Bone marrow (tissue), 2 donors: ENCODE measurements at places on chromosomes 2 and 18.

DNA sequence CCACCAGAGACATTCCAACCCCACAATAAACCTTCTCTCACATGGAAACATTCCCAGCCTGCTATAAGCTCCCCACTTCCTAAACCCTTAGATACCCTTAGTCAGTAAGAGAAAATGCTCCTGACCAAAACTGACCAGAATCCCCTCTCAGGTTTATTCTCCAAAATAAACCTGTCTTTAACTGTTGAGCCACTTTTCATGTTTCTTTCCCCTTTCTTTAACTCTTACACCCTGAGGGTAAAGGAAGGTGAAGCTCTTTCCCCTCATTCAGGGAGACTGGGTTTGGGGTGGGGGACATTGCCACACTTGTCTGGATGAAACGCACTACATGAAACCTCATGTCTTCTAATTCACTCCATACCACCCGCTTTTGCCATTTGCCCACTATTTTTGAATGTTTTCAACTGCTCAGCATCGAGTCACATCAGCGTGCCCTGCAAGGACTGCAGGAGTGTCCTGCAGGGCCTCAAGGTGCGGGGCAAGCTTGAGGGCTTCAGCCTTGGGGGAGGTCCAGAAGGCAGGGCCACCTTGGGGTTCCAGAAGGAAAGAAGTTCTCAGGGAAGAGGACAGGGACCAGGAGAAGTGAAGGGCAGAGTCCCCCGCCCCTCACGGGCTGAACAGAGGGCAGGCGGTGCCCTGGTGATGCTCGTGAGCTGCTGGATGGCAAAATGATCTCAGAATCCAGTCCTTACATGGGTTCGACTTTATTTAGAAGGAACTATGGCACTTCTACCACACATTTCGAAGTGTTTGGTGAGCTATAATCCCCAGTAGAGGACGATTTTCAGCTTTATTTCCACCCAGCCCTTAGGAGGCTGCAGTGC is 4.2 kb upstream of the SP140L start:
- no peak for DNase-seq

DNA sequence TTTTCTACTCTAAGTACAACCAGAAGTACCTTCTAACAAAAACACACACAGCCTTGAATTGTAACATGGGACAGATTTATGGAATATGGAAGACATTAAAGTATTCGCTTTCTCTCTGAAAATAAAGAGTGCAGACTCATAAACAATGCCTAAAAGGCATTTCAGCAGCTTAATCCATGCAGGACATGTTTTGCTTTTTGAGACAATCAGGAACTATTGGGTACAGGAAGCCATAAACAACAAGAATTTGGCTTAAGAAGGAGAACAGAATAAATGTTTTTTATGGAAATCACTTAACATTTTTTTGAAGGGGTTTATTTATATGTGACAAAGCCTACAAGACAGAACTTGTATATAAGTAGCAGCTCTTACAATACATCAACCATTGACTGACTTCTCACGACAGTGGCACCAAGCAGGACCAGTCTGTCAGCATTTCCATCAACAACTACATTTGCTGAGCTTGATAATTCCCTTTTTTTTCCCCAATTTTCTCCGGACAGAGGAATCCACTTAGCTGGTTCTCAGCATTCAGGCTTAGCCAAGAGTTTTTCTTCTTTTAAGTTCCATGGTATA is 140.1 kb downstream of the EXOC6B start:
- no peak for DNase-seq

DNA sequence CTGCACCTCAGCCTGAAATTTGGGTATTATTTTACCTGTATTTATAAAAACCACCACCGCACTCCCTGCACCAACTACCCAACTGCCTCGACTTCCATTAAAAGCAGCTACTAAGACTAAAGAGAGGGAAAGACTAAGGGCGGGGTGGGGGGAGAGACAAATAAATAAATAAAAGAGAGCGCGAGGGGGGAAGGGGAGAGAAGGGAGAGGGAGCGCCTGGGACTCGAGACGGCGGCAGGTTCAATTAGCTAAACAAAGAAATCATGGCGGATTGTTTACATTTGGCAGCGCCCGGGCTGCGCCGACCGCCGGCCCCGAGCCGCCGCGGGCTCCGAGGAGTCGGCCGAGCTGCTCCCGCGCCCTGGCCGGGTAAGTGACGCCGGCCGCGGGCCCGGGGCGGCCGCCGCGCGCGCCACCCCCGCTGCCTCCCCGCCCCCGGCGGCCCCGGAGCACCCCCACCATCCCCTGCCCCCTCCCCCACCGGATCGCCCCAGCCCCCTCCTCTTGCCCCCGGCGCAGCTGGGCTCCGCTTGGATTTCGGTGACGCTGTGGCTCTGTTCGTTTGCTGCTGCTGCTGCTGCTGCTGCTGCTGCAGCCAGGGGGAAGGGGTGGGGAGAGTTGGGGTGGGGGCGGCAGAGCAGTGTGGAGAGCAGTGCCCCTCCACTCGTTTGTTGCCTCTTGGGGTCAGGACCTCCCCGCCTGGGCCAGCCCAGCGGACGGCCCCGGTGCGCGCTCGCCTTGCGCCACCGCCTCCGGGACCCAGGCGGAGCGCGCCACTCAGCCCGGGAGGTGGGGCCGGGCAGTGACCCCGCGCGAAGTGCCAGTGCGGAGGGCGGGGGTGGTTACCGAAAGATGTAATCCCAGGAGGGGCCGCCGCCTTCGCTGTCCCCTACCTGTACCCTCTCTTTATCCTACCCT is 187.2 kb upstream of the FANCL start:
- DNase-seq = no peak

GRCh38 chr2:150232871-150233270 is 254.6 kb downstream of the RND3 start:
- DNase-seq = no peak

DNA sequence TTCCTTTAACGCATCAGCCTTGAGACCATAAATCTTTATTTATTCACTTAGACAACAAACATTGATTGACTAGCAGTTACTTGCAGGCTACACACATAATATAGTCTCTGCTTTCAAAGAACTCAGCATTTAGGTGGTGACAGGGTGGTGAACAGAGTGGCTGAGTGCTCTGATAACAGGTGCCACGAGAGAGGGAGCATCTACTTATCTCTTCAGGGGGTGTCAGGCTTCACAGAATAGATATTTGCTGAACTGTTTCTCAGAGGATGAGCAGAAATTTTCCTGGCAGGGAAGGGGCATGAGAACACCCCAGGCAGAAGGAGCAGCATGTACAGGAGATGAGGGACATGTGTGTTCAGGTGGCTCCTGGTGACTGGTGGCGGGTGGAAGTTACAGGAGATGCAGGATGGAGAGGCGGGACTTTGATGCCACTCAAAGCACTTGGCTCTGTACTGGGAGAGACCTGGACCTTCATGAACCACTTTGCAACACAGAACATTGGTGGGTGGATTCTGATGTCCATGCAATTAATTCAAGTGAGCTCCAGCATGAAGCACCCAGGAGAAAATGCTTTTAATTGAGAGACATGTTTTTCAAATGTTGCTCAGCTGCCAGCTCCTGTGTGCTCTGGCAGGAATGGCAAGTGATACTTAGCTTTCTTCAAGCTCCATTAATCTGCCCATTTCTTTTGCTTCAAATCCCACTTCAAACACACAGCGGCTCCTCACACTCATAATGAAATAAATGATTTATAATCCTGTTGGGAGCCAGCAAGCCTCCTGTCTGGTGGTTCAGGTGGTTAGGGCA is 248.9 kb downstream of the MYCN start:
- DNase-seq = no peak

DNA sequence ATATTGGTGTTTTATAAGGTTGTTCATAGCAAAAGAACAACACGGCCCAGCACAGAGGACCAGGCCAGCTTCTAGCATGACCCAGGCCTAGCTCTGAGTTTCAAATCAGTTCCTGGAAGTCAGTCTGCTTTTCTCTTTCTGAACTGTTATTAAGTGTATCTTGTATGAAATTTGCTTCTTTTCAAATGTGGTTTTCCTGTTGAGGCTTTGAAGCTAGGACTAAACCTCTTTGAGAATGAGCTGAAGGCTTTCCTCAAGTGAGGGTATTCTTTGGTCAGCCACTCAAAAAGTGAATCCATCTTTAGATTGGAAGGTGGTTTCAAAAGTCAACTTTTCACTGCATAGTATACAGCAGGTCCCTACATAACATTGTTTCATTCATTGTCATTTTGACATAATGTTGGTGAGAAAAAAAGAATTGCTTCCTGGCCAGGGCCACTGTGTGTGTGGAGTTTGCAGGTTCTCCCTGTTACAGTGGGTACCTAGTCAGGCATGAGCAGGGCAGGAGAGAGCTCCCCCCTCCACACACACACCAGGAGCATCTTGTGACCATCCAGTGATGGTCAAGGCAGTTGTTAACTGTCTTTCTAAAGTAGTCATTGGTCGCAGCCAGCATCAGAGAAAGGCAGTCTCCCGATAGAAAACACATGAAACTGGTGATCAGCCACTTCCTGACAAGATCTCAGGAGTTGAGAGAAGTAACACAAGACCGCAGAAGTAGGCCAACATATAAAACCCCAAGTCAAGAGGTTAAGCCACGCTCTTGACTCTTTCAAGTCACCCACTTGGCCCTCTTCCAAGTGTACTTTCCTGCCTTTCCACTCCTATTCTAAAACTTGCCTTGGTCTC is 6.7 kb upstream of the ACAA2 start:
- DNase-seq = no peak

DNA sequence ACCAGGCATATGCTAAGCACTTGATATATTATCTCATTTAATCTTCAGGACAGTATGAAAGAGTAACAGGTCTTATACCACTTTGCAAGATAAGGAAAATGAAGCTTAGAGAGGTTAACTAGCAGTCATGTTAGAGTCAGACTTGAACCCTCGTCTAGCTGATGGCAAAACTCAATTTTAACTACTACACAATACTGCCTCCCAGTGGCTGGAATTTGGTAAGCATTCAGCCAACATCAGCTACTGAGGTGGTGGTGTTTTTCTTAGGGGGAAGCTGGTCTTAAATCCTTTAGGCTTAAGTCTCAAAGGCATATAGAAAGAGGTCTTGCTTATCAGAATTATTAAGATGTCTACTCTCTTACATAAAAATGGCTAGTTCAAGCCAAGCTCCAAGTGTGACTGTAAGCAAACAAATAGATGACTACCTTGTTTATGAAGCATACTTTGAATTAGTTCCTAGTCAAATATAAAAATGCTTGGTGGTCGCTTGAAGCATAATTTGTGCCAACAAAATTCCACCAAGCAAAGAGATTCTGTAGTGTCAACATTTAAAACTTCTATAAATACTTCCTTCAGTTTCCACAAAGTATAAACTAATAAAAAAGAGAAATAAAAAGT is 325.4 kb upstream of the FIGN start:
- no peak for DNase-seq

GRCh38 chr2:5751873-5752482 is 59.8 kb downstream of the SOX11 start:
- DNase-seq = no peak

- DNase-seq = no peak
Observed at GRCh38 chr2:205822579-205822978, 140.3 kb downstream of the NRP2 start.

- DNase-seq = no peak
Observed at GRCh38 chr18:5975111-5976002, 80.0 kb upstream of the TMEM200C start.

DNA sequence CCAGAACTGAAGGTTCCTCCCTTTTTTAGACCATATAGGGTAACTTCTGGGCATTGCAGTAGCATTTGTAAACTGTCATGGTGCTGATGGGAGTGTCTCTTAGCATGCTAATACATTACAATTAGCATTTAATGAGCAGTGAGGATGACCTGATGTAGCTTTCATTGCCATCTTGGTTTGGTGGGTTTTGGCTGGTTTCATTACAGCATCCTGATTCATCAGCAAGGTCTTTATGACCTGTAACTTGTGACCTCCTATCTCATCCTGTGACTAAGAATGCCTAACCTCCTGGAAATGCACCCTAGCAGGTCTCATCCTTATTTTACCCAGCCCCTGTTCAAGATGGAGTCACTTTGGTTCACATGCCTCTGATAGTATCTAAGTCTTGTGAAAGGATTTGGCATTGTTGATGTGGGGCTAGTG is 159.0 kb downstream of the TMX3 start:
- no peak for DNase-seq

DNA sequence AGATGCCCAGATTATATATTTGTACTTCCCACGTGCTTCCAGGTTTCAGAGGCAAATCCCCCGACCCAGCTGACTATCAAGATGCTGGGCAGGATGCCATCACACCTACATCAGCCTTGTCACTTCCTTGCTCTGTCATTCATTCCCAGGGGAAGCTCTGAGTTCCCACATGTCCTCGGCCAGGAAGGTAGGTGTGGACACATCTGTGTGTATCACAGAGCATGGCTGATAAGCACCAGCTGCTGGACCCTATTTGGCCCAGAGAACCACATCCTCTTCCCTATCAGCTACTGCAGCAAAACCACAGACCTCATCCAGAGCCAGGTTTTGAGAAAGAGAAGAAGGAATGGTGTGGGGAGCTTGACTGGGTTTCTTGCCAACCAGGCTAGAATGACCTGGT is 31.9 kb upstream of the ITGA6 start:
- no peak for DNase-seq

DNA sequence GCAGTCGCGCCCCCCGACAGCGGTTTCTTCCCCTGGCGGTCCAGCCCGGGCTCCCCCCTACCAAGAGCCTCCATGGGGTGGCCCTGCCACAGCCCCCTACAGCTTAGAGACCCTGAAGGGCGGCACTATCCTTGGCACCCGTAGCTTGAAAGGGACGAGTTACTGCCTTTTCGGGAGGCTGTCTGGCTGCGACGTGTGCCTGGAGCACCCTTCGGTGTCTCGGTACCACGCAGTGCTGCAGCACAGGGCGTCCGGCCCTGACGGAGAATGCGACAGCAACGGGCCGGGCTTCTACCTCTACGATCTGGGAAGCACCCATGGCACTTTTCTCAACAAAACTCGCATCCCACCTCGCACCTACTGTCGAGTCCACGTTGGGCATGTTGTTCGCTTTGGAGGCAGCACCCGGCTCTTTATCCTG is 475 bp downstream of the SLC4A1AP start:
- DNase-seq = no peak

GRCh38 chr2:5692561-5693286 is 540 bp downstream of the SOX11 start:
- no peak for DNase-seq

- DNase-seq = no peak
Observed at GRCh38 chr2:223688094-223688835, 86.1 kb upstream of the SCG2 start.

- no peak for DNase-seq
Observed at GRCh38 chr18:27109451-27109850, 75.7 kb downstream of the CHST9 start.

- no peak for DNase-seq
Observed at GRCh38 chr2:166375195-166375735, 479 bp downstream of the SCN9A start.

- no peak for DNase-seq
Observed at GRCh38 chr18:39238981-39239660, 1673.5 kb upstream of the CELF4 start.

DNA sequence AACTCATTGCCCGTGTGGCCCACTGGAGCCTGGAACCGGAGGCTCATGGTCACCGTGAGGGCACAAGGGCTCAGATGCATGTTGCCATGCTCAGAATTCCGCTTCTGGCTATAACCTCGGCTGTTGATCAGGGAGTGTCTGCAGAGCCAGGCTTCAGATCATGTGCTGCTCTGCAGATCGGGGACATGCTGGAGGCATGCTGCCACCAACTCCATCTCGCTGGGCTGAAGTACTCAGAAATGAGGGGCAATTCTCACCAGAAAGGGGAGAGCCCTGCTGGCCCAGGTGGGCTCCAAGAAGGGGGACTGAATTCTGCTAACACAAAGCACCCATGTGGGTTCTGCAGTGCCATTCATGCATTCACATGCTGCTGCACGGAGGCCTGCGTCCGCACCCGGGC is 269.2 kb upstream of the PXDN start:
- DNase-seq = no peak
